ENCODE measurements at places on chromosomes 11 and 22.
A peak's percentile ranks its signal among the peaks of the same experiment; 100 is the strongest.

GRCh38 chr22:31248965-31249958 lies 37.2 kb downstream of the LIMK2 start:
- DNase-seq = no peak

- DNase-seq = no peak
These were observed 11.1 kb upstream of the PHLDA2 start for GRCh38 chr11:2940147-2940920.

DNA sequence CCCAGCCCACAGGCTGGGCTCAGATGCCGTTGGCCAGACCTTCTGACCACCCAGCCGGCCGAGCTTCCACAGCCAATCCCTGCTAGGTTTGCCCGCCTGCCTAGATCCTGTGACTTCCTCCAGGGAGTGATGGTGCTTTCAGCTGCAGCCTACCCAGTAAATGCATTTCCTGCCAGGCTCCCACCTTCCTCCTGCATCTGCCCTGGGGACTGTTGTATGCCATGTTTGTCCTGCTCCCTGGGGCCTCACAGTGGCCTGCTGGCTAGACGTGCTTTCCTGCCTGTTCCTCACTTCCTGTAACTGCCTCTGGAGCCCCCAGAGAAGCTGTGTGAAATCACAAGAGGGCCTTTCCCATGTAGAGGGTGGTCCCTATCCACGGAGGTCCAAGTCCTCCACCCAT lies 86.2 kb downstream of the GALNT18 start:
- DNase-seq = no peak

GRCh38 chr22:29060251-29060869 lies 1.3 kb downstream of the C22orf31 start:
- no peak for DNase-seq

DNA sequence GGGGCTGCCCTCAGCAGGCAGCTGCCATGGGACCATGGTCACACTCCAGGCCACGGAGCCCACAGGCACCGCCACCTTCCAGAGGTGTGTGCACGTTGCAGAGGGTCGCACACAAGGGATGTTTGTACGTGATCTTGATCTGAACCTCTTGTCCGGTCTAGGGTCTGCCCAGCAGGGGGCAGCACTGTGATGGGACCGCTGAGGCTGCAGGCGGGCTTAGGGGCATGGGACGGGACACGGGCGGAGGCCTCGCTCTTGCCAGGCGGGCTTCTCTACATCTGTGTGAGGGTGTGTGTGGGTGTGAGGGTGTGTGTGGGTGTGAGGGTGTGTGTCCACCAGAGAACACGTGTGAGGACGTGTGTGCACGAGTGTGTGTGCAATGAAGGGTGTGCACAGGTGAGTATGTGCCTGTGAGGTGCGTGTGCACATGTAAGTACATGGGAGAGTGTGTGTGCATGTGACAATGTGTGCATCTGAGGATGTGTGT lies 52.4 kb downstream of the CACNA1I start:
- DNase-seq = peak; percentile 55

GRCh38 chr11:86902345-86902744 lies 52.9 kb downstream of the FZD4 start:
- DNase-seq = no peak

DNA sequence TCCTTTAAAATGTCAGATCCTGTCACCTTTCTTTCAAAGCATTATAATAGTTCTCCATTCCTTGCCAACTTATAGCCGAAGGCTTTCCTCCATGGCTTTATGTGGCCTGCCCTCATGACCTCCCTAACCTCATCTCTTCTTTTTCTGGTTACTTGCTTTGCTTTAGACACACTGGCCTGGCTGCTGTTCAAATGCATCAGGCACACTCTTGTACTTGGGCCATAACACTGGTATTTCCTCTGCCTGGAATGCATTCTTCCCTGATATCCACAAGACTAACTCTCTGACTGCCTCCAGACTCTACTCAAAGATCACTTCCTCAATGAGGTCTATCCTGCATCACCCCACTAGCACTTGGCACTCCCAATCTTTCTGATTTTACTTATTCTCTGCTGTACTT lies 710.3 kb downstream of the KCNA4 start:
- no peak for DNase-seq

GRCh38 chr11:93537049-93537448 lies 6.1 kb downstream of the SMCO4 start:
- DNase-seq = no peak

DNA sequence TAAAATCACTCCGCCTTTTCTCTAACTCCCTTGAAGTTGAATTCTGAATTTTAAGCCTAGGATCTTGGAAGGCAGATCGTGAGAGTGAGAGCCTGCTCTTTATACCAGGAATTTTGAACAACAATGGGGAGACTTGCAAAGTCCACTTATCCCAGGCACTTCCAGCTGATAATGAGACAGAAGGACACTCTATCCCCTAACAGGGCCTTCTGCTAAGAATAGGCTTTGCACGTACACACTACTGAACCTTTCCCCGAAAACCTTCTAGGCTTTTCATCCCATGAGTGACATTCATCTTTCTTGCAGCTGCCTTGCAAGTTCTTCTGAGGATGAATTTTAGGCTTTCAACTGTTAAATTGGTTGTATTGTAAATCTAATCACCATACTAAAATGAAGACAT lies 44.0 kb upstream of the WT1 start:
- no peak for DNase-seq

DNA sequence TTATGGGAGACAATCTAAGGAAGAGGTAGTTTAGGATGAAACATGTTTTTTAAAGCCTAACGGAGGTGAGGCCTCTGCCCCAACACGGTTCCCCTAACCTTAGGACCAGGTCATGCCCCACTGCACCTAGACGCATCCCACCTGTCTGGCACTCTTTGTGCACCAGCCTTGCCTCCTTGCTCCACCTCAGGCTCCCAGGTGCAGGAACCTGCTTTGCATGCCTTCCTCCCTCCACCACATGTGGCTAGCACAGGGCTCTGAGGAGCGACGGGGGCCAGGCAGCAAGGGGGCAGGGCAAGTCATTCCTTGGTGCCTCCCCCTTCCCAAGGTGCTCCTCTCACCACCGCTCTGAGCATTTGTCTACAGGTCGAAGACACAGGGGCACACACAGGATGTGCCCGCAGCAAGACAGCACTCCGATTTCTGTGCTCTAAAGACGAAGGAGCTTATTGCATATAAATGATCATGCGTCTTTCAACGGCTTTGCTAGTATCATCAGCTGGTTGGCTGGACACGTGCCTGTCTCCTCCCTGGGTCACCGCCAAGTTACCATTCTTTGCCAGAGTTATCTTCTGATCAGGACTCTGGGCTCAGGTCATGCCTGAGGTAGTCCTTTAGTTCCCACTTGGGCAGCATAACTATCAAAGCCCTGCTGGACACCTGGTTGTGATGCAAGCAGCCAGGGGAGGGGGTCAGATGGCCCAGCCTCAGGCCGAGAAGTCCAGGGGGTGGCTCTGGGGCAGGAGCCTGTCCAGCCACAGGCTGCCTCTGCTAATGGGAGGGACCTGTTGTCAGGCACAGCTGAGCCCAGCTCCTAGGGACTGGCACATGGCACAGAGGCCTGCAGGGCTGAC lies 172.0 kb upstream of the NTM start:
- no peak for DNase-seq

GRCh38 chr11:73367482-73368024 lies 8.6 kb upstream of the RELT start:
- no peak for DNase-seq

- peak; percentile 15 for DNase-seq
These were observed 21.7 kb downstream of the KIAA0930 start for GRCh38 chr22:45218976-45219375.

DNA sequence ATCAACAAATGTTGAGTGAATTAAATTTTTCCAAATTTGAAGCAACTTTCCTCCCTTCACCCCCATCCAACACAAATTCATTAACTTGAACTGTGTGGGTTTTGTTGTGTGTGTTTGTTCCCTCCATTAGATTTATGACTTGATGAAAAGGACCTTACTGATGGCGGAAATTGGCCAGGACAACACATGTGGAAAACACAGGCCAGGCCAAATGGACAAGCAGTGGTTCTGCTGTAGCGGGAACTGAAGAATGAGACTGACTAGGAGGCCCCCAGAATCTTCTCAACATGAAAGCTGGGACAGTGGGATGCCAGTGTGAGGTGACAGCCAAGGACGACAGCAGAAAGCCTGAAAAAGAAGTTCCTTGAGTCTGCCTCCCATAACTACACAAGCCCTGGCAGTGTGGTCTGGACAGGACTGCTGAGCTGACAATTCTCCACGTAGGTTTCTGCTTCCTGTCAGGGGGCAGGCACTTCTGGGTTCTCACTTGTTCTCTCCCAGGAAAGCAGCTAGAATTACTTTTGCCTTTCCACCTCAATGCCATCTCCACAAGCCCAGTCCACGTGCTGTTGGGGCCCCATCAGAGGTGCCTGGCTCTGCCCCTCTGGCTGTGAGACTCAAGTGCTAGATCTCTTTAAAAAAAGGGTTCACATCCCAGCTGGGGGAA lies 94.3 kb downstream of the ETS1 start:
- no peak for DNase-seq

- no peak for DNase-seq
These were observed 13.2 kb upstream of the HEPHL1 start for GRCh38 chr11:94007906-94008305.

DNA sequence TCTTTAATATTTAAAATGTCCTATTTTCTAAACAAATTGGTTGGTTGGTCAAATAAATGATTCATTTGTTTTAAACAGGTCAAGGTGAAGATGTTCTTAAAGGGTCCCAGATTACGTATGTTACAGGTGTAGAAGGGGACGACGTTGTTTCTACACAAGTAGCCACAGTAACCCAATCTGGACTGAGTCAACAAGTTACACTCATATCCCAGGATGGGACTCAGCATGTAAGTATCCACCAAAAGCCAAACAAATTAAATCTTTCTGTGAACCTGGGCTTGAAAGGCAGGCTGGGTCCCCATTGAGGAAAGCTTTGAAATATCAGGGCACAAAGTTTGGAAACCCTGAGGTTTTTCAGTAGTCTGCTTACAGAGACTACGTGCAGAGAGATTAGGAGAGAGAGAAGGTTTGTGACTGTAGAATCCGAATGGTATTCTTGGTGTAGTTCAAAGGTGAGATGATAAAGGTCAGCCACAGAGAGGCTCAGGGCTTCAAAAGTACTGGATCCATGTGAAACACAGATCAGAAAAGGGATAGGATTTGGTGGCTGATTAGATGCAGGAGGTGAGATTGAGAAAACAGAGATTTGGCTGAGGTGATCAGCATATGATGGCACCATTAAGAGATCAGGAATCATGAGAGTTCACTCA lies 51.7 kb downstream of the ZNF143 start:
- no peak for DNase-seq

GRCh38 chr22:23315341-23315917 lies 135.1 kb downstream of the BCR start:
- DNase-seq = peak; percentile 48

- DNase-seq = no peak
These were observed 1112.4 kb upstream of the CNTN5 start for GRCh38 chr11:97908354-97908753.

GRCh38 chr22:47407461-47408025 lies 645.1 kb downstream of the TBC1D22A start:
- DNase-seq = no peak

DNA sequence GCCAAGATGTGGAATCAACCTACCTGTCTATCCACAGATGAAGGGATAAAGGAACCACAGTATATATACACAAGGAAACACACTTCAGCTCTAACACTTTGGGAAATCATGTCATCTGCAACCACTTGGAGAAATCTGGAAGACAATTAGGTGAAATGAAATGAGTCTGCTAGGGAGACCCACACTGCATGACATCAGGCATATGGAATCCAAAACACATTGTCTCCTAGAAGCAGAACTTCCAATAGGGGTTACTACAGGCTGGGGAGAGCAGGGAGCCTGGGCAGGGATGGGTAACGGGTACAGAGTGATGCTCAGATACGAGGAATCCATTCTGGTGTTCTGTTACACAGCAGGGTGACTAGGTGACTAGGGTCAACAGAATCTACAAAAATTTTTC lies 18.3 kb downstream of the RGL4 start:
- DNase-seq = no peak

- DNase-seq = peak; percentile 23
These were observed 8.3 kb upstream of the SLC39A13 start for GRCh38 chr11:47399860-47400767.

DNA sequence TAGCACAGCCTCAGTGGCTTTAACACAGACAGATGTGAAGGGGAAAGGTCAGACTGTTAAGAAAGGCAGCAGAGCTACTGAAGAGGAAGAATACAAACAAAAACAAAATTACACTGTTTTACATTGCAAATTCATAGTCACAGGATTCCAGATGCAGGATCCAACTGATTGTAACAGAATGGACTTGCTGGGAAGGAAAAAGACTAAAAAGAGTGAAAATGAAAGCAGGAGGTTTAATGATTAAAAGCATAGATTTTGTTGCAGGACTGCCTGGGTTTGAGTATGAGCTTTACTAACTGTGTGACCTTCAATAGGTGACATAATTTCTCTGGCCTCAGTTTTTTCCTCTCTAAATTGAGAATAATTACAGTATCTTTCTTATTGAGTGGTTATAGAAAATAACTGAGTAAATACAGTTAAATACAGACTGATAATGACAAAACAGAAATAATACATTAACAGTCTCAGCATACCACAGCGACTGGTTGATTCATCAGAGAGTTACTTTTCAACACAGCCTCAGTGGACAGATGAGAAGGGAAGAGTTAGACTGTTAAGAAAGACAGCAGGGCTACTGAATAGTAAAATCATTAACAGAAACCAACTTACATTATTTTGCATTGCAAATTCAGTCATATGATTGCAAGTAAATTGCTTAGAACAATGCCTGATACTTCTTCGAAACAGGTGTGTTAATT lies 704.2 kb upstream of the TENM4 start:
- DNase-seq = no peak

DNA sequence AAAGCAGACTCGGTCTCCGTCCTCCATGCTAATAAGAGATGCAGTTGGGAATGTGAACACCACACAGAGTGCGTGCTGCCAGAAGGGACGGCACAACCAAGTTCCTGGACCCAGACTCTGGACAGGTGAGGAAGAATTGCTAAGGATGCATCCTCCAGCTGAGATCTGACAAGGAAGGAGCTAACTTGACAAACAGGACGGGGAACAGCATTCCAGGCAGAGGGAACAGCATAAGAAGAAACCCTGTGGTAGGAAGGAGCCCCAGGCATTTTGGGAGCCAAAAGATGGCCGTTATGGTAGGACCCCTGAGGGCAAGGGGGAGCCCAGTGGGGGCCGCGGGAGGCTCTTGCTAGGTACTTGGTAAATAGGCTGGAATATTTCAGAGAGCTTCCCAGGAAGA lies 6.0 kb downstream of the OSM start:
- no peak for DNase-seq

- DNase-seq = no peak
These were observed 71.5 kb downstream of the SHANK2 start for GRCh38 chr11:71180694-71181470.

- no peak for DNase-seq
These were observed 29.6 kb upstream of the FIBIN start for GRCh38 chr11:26964339-26964738.

GRCh38 chr11:72179804-72180396 lies 12.0 kb upstream of the FOLR1 start:
- DNase-seq = no peak
